ENCODE measurements at places on chromosomes 3 and 15.

DNA sequence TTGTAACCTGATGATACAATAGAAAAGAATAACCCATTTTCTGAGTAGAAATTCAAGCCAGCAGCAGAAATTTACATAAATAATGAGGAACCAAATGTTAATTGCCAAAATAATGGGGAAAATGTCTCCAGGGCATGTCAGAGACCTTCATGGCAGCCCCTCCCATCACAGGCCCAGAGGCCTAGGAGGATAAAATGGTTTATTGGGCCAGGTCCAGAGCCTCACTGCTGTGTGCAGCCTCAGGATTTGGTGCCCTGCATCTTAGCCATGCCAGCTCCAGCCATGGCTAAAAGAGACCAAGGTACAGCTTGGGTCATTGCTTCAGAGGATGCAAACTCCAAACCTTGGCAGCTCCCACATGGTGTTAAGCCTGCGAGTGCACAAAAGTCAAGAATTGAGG, 352.1 kb upstream of the MEIS2 start:
- DNase-seq, result no peak

DNA sequence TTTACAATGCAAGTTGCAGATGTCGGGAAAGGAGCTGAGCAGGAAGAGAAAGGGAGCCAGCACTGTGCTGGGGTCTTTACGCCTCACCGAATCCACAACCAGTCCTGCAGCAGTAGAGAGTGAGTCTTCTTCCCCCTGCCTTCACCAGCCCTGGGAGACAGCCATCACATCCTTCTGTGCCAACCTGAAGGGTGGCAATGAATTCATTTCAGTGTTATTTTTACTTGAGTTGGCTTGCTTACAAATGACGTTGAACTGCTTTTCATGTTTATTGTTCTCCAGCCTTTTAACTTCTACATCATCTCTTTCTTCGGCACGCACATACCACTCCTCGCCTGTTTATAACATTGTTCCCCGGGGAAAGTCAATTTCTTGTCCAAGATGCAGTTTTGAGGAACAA, 77.1 kb downstream of the TRIM42 start:
- DNase-seq, result no peak

DNA sequence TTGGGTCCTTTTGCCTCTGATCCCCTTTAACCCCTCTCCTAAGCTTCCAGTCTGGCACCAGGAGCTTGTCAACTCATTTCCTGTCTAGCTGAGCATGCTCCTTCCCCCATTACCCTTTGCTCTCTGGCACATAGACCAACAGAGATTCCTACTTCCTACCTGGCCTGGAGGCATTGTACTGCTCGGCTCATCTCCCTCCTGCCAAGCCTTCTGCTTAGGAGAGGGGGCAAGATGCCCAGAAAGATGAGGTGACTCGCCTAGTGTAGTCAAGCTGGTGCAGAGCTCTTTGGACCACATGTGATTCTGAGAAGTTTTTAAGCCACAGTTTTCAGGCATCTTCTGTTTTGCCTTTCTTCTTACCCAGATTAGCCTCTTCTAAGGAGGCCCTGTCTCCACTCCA, 95.4 kb downstream of the ZNF621 start:
- no peak for DNase-seq

DNA sequence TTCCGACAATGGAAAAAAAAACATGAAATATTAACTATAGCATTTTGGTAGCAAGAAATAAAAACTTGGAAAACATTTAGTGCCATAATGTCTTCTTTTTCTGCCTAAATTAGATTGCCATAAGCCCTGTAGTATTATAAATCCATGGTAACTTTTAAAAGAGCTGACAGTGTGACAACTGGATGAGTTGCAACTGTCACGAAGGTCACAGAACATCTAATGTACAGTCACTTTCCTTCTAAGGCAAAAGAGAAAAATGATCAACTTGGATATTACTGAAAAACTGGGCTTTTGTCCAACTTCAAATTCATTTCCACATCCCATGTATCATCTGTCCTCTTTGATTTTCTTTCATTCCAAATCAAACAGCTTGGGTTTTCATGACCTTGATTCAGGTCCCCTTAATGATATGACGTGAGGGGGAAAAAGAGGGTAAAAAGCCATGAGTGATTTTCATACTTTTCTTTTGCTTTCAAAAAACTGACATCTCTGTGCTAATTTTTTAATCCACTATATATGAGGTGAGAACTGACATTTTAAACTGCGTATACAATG, 602 bp downstream of the CPB1 start:
- DNase-seq, result no peak

DNA sequence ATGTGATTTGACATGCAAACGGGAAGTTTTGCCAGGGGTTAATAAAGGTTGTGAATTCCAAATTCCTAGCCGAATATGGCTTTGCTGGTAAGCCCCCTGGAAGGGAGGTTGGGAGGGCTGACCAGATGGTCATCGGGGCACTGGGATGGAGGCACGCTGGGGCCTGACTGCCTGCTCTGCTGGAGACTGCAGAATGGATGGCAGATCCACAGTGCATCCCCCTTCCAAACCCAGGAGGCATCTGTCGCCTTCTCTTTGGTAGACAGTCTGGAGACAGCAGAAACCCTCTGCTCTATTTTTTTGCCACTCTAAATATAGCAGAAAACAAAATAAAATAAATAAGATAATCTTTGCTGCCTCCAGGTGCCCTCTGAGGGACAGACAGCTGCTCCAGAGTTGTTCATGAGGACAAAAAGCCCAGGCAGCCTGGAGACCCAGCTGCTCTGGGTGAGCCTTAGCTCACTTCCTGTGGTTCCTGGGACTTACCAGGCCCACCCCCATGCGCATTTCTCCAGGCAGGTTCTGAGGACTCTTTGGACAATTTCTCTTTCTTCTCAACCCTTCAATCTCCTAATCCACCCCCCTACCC, 6.1 kb upstream of the SPTBN5 start:
- no peak for DNase-seq

DNA sequence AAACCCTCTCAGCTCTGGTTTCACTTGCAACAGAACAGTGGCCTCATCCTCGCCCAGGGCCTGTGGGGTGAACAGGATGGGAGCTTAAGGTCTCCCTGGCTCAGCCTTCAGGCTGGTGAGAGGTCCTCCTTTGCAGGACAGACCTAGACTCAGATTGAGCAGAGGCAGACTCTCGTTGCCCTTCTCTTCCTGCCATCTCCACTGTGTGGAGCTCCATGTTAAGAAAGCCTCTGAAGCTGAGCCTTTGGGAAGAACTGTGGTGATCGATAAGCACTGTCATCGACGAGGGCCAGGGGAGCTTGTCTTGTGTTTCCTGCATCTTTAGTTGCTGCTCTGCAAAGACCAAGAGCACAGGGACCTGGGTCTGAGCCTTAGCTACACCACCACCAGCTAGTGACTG, 37.8 kb upstream of the GRIP2 start:
- DNase-seq, result no peak

DNA sequence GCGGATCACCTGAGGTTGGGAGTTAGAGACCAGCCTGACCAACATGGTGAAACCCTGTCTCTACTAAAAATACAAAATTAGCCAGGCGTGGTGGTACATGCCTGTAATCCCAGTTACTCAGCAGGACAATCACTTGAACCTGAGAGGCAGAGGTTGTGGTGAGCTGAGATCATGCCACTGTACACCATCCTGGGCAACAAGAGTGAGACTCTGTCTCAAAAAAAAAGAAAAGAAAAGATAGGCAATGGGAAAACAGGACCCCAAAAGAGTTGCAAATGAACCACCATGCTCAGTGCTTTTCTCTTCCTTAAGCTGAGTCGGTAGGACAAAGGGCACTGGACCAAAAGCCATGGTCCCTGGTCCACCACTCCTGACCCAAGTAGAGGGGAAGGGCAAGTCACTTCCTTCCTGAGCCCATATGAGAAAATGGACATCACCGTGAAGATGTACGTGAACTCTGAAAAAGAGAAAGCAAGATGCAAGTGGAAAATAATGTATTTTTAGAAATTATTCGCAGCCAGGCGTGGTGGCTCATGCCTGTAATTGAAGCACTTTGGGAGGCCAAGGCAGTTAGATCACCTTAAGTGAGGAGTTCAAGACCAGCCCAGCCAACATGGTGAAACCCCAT, 2.6 kb downstream of the ITGB5 start:
- no peak for DNase-seq

DNA sequence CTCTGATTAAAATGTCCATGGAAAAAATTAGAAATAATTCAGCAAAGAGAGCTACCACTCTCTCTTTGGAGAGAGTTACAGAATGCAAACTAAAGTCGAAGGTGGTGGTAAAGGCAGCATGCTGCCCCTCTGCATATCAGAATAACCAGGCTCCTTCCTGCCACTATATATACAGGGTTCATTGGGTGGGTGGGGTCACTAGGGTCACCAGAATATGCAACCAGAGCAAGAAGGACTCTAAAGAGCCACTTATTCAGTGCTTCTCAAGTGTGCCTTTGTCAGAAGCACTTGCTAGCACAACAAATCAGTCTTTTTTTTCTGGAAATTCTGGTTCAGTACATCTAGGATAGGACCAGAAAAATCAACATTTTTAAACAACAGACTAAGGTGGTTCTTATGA, 70.0 kb downstream of the MTHFS start:
- DNase-seq, result no peak

- no peak for DNase-seq
Observed at GRCh38 chr3:12582730-12583129, 25.8 kb downstream of the MKRN2 start.

GRCh38 chr3:106707347-106707746, 669.9 kb upstream of the CCDC54 start:
- no peak for DNase-seq

DNA sequence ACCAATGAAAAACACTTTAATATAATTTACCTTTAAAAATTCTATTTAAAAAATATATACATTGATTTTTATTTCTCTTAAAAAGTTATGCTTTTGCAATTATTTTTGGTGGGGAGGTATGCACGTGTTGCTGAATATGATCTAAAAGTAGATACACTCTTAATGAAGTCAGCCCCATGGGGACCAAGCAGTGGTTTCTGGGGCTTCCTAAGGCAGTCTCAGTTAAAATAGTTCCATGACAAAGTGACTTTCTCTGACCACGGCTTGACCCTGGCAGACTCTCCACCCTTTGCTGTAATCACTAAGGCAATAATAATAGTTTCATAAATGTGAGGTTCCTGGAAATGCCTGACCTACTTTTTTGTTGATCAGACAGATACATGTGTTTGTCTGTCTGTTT, 50.4 kb downstream of the CCR4 start:
- DNase-seq, result no peak

- no peak for DNase-seq
Observed at GRCh38 chr3:4994144-4994730, 15.0 kb downstream of the BHLHE40 start.

DNA sequence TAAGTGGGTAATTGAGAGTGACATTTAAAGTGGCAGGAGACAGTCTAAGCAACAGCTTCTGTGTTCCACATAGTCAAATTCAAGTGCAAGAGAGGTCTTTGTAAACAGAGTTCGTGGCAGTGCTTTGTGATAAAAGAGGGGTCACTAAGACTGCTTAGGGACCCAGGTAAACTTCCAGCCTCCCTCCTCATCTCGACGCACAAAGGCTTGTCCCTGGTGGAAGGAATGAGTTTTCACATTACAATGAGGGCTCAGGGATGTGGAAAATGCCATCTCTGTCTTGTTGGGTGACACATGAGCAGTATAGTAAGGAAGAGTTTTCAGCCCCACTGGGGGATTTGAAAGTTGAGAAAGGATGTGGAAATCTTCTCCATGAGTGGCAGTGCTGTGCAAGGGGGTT, 7.3 kb downstream of the GMNC start:
- no peak for DNase-seq

GRCh38 chr3:182527745-182528144, 265.6 kb upstream of the ATP11B start:
- no peak for DNase-seq

DNA sequence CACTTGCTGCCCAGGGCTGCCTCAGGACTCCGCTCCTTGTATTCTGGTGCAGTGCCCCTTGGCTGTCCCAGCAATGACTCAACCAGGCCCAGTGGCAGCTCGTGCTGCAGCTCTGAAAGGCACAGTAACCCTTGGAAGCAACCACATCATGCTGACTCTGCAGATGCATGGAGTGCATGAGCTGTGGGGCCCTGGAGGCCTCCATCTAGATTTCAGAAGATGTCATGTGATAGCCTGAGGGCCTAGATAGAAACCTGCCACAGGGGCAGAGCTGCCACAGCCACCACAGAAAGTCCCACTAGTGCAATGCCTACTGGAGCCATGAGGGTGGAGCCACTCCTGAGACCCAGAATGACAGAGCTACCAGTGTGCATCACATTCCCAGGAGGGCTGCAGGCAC, 117.1 kb upstream of the SMAD3 start:
- no peak for DNase-seq

GRCh38 chr15:99090938-99091337, 13.9 kb upstream of the SYNM start:
- DNase-seq, result no peak

GRCh38 chr3:120875989-120876388, 32.0 kb upstream of the STXBP5L start:
- DNase-seq, result no peak

All from stimulated activated CD8-positive, alpha-beta memory T cell treated with anti-CD3 and anti-CD28 coated beads, Interleukin-4, amount 100 ng/mL, for 24 hours (primary cell).